ENCODE measurements at places on chromosomes 2 and 18.

DNA sequence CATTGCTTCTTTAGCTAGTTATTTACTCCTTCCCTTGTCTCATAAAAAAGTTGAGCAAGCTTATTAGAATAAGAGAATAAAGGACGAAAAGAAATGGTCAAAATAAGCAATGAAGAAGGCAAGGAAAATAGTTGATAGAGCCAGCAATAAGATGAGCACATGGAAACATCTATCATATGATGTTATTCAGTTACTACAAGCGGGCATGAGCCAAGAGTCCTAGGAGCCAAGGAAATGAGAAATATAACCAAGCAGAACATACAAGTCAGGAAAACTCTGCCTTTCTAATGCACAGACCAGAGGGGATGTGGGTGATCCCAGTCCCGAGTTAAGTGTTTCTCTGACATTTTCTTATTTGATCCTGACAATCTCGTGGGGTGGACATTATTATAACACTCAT, 33.9 kb downstream of the INO80C start:
- DNase-seq, result no peak

DNA sequence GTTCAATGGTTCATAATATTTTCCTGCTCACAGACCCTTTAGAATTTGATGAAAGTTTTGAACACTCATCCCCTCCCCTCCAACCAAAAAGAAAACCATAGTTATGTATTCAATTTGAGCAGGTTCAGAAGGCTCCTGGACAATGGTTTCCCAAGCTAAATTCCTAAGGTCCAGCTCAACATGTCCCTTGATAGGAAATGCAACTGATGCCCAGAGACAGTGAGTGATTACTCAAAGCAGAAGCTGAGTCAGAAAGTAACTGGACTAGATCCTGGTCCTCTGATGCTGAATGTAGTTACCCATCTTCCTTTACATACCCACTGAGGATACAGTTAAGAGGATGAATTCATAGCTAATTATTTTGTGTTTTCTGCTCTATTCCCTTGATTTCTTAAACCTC, 218.9 kb upstream of the NCKAP5 start:
- DNase-seq, result no peak

DNA sequence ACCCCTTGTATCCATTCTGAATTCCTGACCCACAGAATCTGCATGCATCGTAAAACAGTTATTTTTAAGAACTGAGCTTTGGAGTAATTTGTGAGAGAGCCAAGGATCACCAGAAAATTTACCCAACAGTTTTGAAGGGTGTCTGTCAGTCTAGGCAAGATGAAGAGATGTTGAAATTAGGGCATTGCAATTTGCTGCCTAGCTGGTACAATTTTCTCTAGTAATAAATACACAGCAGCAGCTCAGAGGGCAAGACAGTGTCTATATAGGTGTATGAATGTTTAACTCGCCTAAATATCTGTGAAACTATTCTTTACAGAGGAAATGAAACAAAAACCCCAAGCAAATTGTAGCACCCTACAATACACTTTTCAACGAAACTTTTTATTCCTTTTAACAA, 377.8 kb upstream of the POU3F3 start:
- no peak for DNase-seq

DNA sequence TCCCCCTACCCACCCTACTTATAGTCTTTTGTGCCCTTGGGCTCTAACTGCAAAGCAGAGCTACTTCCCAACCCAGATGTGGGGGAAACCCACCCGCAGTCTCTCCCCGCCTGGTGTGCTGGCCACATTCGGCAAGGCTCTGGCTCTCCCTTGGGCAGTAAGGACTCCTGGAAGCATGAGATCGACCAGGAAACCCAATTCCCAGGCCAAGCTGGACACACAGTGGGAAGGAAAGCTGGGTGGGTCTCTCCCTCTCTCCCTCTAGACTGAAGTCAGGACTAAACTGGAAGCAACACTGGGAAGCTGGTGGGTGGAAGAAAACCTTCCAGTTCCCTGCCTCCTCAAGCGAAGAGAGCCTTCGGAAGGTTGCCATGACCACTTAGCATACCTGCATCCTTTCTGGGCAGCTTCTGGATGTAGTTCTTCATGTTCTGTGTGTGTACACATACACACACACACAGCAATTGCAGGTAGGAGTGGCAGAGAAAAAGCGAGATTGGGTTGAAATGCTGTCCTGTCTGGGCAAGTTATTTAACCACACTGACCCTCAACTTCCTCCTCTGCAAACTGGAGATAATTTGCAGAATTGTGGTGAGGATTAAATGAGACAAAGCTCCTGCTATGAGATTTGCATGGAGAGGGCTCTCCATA, 33.9 kb downstream of the ZBTB7C start:
- DNase-seq, result no peak

DNA sequence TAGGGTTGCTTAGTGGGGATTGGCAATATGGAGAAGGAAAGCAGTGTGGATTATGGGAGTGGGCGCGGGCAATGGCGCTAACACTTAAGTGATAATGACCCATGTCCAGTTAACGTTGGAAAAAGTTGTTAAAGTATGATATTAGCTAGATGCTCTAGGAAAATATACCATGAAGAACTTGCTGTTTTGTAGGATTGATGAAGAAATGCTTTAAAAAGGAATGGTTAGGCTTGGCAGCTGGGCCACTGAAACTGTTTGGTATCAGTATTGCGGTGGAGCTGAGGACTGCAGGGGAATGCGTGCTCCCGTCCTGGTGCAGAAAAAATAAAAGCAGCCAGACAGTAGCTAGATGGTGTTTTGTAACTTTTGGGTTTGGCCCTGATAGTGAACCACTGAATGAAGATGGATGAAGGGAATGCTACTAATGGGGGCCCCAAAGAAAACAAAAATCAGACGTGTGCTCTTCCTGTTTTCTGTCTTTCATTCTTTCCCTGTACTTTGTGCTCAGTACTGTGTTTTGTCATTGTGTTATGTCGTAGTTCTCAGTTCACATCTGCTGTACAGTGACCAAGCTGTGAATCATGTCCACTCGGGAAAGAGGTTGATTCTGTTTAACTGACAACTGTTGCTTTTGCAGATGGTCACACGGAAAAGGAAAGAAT, 999 bp downstream of the INSIG2 start:
- no peak for DNase-seq

- no peak for DNase-seq
These were observed 436.3 kb downstream of the CBLN2 start for GRCh38 chr18:72107647-72108383.

DNA sequence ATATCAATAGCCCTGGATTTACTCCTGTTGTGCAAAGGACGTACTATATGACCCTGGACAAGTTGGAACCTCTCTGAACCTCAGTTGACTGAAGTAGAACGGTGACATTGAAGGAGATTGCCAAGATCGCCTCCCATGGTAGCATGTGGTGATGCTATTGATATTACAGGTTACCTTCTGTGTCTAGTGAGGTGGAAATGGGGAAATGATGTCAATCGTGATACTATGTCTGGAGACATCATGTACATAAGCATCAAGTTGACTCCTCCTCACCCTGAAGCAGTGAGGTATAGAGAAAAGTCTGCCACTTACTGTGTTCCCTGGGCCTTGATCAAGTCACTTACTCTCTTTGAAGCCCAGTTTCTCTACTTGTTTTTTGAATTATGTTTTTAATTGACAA, 93.9 kb downstream of the KLF7 start:
- DNase-seq, result no peak

GRCh38 chr2:71466301-71467179, 13.2 kb downstream of the DYSF start:
- DNase-seq, result no peak

DNA sequence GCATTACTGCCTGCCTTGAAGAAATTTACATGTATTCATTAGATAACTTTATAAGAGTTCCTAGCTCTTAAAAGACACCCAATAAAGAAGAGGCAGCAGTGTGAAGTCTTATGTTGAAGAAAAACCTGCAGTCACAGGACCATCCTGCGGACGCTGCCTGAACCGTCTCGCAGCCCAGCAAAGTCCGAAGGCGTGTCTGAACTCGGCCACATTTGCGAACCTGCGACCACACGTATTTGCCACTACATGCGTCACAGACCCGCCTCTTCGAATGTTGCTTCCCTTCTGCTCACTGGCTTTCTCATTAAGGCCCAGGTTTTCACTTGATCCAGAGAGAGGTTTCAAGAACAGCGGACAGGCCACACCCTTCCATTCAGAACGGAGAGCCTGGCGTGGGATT, 41.2 kb downstream of the CNGA3 start:
- DNase-seq, result no peak

- DNase-seq, result no peak
These were observed 104.7 kb downstream of the HNRNPLL start for GRCh38 chr2:38498045-38498481.

DNA sequence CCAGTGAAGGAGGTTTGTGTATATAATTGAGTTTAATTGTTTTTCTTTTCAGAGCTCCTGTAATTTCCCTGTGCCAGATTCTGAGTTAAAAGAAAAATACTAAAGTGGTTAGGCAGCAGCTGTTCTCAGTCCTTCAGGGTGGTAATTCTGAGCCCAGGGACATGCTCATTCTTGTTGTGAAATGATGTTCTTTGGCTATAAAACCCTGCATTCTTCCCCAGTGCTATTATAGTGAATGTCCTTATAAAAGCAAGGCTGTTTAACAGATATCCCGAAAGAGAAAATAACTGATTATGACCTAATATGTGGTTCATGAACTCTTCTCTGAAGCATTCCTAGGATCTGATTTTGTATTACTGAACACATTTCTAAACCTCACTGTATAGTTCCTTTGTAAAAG, 34.0 kb downstream of the ADAM23 start:
- no peak for DNase-seq

GRCh38 chr18:61470031-61470674, 136.9 kb downstream of the CDH20 start:
- no peak for DNase-seq

GRCh38 chr2:25159949-25160348, 8.4 kb downstream of the POMC start:
- no peak for DNase-seq

DNA sequence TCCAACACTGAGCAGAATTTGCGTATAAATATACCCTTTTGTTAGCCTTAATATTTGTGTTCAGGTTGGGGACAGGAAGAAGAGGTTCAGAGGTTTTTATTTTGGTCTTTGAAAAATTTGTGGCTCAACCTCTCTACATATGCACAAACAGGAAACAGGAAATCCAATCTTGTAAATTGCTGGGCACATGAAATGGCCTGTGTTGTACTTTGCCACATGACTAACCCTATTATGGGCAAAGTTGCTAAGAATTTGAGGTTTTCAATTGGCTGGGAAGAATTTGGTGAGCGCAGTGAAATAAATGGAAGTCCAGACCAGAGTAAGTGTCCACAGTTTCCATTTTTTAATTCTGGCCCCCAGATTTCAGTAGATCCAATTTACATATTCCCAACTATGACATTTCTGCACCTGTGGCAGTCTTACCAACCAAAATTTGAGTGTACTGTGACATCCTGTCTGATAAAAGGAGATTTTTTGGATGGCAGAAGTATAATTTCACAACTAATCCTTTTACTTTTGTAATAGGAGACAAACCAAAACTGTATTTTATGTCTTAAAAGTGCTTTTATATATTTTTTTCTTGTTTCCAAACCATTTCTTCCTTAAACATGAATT, 63.6 kb downstream of the COX7A2L start:
- DNase-seq, result no peak

DNA sequence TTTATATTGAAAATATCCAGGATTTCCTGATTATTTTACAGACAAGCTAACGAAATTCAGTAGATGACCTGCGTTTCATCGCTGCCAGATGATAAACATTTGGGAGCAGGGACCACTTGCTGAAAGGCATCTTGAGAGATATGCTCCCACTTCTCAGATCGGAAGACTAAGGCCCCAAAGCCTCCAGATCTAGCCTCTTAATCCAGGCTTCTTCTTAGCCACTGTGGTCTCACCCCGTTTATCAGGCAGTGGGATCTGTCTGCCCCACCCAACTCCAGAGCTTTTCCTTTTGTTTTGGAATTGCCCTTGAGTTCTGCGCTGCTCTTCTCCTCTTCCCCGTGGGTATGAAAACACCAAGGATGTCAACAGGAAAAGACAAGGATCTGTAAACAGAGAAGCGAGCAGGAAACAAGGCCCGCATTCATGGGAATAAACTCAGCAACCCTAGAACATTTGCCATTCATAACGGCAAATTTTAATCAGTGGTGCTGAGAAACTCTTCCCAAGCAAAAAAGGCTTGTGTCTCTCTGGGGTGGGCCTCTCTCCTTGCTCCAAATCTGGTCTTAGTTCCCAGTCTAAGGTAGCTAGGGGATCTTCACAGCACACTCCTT, 21.4 kb downstream of the MYL12B start:
- no peak for DNase-seq

- DNase-seq, result no peak
These were observed 688.6 kb downstream of the NRXN1 start for GRCh38 chr2:50343150-50343830.

- no peak for DNase-seq
These were observed 31.6 kb upstream of the NABP1 start for GRCh38 chr2:191646163-191646902.

- no peak for DNase-seq
These were observed 105.8 kb upstream of the TTN start for GRCh38 chr2:178913049-178913441.

DNA sequence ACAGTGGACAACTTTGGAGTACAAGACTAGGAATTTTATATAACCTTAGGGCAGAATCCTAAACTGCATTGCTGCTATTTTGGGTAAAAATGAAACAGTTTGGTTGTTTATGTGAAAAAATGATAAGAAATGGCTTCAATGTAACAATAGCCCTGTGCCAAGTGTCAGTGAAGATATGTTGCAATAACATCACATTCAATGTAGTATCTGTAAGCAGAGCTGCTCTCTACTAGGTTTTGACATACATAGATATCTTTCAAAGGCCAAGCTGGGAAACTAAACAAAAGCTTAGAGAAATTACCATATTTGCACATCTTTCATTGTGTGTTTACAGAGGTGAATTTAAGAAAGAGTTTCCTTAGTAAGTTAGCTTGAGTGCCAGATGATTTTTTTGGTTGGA, 135.0 kb upstream of the DOK6 start:
- DNase-seq, result no peak

- no peak for DNase-seq
These were observed 33.2 kb upstream of the RAPGEF4 start for GRCh38 chr2:172702451-172702850.

DNA sequence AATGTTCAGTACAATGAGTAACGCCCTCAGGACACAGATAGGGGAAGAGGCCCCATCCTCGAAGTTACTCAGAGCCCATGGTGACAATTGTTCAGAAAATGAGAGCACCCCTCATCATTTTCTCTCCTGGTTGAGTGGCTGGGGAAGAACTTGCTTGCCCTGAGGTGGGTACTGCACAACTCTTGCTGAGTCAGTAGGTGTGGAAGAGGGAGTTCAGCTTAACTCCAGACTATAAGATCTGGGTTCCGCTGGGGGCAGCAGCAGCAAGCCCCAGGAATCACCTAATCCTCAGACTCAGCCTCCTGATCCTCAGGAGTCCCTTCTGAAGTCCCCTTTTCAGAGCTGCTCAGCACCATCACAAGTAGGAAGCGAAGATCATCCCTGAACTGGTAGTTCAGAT, 123.7 kb downstream of the PIEZO2 start:
- DNase-seq, result no peak

GRCh38 chr2:236641051-236641726, 71.6 kb downstream of the ACKR3 start:
- no peak for DNase-seq

- DNase-seq, result no peak
These were observed 499.5 kb upstream of the CHAC2 start for GRCh38 chr2:53268086-53268485.

Data from C1 segment of cervical spinal cord (tissue), 14 donors.